ENCODE measurements at places on chromosomes 13 and 19. TPM values are rescaled to one million over a fixed set of nuclear protein-coding genes. Genes with fewer than 3 reads are reported as not detected.
A peak's percentile ranks its signal among the peaks of the same experiment; 100 is the strongest.

The ATF5 gene
- total RNA-seq: 13.8 TPM

The FUT1 gene
- total RNA-seq: 13.2 TPM

The NCR1 gene
- 2.4 TPM for total RNA-seq

The GPR12 gene
- not detected for total RNA-seq

The EDDM13 gene
- 1.3 TPM for total RNA-seq

DNA sequence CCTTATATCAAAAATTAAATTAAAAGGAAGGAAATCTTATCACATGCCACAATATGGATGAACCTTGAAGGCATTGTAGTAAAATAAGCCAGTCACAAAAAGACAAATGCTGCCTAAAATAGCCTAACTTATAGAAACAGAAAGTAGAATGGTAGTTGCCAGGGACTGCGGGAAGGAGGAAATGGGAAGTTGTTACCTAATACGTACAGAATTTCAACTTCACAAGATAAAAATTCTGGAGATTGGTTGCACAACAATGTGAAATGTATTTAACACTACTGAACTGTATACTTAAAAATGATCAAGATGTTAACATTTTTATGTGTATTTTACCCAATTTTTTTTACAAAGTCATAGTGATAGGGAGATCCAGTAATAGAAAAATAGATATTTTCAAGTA lies 10.2 kb upstream of the N4BP2L2 start:
- DNase-seq: no peak
- no peak overlapping the region for H3K27ac ChIP-seq
- H3K36me3 ChIP-seq: no peaks in the 10 kb centered on the region
- H3K27me3 ChIP-seq: no peaks in the 10 kb centered on the region
- H3K4me1 ChIP-seq: no peaks in the 10 kb centered on the region

- peaks cover 4% of the 10 kb centered on the region for H3K27me3 ChIP-seq
- peaks cover 5% of the 10 kb centered on the region for H3K4me1 ChIP-seq
- DNase-seq: no peak
- no peak overlapping the region for H3K4me3 ChIP-seq
Measured at GRCh38 chr19:29248332-29248844, 35.4 kb upstream of the UQCRFS1 start.

GRCh38 chr13:46463719-46464118 lies 76.7 kb upstream of the RUBCNL start:
- DNase-seq: no peak
- H3K4me3 ChIP-seq: no peak overlapping the region
- H3K36me3 ChIP-seq: no peaks in the 10 kb centered on the region
- no peaks in the 10 kb centered on the region for H3K4me1 ChIP-seq
- no peak overlapping the region for H3K27ac ChIP-seq

DNA sequence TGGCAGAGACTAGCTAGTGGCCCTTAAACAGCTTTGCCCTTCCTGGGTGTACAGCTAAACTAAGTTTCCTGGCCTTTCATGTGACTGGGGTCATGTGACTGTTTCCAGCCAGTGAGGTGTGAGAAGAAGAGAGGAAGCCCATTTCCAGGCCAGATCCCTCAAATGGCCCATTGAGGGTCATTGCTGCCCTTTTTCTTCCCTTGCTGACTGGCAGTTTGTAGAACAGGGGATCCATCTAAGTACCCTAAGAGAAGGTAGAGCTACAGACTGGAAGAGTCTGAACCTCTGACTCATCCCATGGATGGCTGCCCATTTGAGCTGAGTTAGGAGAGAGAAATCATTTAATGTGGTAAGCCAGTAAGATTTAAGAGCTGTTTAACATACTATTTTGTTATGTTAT lies 2.8 kb downstream of the SWSAP1 start:
- H3K27me3 ChIP-seq: no peaks in the 10 kb centered on the region
- peaks cover 61% of the 10 kb centered on the region for H3K4me1 ChIP-seq
- no peak overlapping the region for H3K27ac ChIP-seq

DNA sequence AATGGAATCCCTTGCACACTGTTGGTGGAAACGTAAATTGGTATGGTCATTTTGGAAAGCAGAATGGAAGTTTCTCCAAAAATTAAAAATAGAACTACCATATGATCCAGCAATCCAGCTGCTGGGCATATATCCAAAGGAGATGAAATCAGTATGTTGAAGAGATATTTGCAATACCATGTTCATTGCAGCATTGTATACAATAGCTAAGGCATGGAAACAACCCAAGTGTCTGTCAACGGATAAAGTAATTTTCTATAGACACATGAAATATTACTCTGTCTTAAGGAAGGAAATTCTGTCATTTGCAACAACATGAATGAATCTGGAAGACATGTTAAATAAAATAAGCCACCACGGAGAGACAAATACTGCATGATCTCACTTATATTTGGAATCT lies 124.7 kb downstream of the GPC5 start:
- no peak overlapping the region for H3K27ac ChIP-seq
- H3K4me3 ChIP-seq: no peak overlapping the region
- no peak for DNase-seq
- no peaks in the 10 kb centered on the region for H3K36me3 ChIP-seq
- no peaks in the 10 kb centered on the region for H3K4me1 ChIP-seq
- no peaks in the 10 kb centered on the region for H3K27me3 ChIP-seq

GRCh38 chr19:36423925-36424324 lies 5.5 kb upstream of the ZFP82 start:
- H3K27me3 ChIP-seq: peaks cover 17% of the 10 kb centered on the region
- DNase-seq: no peak
- H3K4me3 ChIP-seq: no peak overlapping the region

DNA sequence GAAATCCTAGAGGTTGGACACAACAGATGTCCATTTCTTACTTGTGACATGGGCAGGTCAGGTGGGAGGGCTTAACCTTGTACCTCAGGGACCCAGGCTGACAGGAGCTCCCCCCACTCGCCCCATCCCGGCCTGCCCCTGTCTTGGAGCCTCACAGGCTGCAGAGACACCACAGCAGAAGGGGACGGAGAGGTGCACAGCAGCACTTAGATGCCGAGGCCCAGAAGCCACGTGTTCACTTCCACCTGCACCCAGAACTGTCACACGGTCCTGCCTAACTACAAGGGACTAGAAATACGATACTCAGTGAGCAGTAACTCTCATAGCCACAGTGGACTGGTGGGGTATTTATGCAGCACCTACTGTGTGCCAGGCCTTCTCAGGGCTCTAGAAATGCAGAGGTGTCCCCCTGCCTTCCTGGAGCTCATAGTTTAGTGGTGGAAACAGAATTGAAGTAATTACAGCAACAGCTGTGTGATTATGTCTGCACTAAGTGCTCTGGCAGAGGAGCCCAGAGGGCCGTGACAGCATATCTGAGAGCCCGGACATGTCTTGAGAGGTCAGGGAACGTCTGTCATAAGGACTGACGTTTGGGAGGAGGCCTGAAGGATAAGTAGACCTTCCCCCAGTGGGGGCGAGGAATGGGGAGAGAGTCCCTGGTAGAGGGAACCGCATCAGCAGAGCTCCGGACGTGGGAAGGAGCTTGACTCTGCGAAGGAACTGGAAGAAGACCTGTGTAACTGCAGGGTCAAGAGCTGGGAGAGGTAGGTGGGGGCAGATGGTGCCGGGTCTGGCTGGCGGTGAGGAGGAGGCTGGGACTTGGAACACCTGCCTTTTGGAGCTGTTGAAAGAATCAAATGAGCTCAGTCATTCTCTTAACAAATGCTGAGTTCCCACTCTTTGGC lies 130.0 kb downstream of the SIPA1L3 start:
- no peak overlapping the region for H3K4me3 ChIP-seq
- H3K27me3 ChIP-seq: no peaks in the 10 kb centered on the region
- H3K4me1 ChIP-seq: peaks cover 44% of the 10 kb centered on the region
- no peak for DNase-seq

GRCh38 chr13:22960827-22961226 lies 220.0 kb upstream of the SGCG start:
- H3K27ac ChIP-seq: no peak overlapping the region
- DNase-seq: no peak
- no peaks in the 10 kb centered on the region for H3K27me3 ChIP-seq
- no peaks in the 10 kb centered on the region for H3K4me1 ChIP-seq
- H3K36me3 ChIP-seq: no peaks in the 10 kb centered on the region

GRCh38 chr19:55546822-55547614 lies 1.7 kb upstream of the SBK3 start:
- H3K27ac ChIP-seq: peak overlapping the region; percentile 53
- H3K4me3 ChIP-seq: no peak overlapping the region
- H3K36me3 ChIP-seq: no peaks in the 10 kb centered on the region
- peaks cover 17% of the 10 kb centered on the region for H3K4me1 ChIP-seq
- H3K27me3 ChIP-seq: peaks cover 7% of the 10 kb centered on the region
- DNase-seq: peak; percentile 89

- no peaks in the 10 kb centered on the region for H3K27me3 ChIP-seq
- no peaks in the 10 kb centered on the region for H3K36me3 ChIP-seq
- DNase-seq: no peak
- H3K4me1 ChIP-seq: no peaks in the 10 kb centered on the region
- no peak overlapping the region for H3K27ac ChIP-seq
Measured at GRCh38 chr13:36552334-36552733, 120.0 kb downstream of the CCNA1 start.

GRCh38 chr13:27599845-27600553 lies 20.3 kb downstream of the LNX2 start:
- H3K27ac ChIP-seq: no peak overlapping the region
- H3K36me3 ChIP-seq: no peaks in the 10 kb centered on the region
- H3K4me3 ChIP-seq: no peak overlapping the region
- DNase-seq: no peak
- peaks cover 18% of the 10 kb centered on the region for H3K4me1 ChIP-seq
- no peaks in the 10 kb centered on the region for H3K27me3 ChIP-seq

DNA sequence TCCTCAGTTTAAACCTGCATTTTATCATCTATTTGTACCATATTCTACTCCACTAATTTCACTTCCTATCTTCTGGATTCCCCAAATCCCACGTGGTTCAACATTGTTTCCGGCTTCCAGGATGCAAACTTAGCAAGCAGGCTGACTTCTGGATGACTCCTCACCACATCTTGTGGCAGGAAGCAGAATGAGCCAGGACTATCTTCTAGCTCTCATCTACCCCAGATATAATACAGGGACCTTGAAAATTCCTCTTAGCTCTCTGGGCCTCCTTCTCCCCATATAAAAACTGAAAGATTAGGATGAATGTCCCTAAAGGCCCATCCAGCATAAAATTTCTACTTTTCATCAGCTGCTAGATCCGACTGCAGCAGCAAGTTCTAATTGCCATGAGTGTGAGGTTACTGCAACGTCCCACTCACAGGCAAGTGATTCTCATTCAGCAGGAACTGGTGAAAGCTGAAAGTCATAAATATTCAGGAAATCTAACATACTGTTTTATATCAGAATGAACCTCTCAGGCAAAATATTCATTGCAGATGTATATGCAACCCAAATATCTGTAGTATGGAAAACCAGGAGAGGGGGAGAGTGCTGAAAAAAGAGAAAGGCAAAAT lies 93.4 kb downstream of the KCTD12 start:
- no peaks in the 10 kb centered on the region for H3K27me3 ChIP-seq
- H3K4me3 ChIP-seq: no peak overlapping the region
- H3K4me1 ChIP-seq: peaks cover 24% of the 10 kb centered on the region
- DNase-seq: no peak
- H3K27ac ChIP-seq: no peak overlapping the region
- no peaks in the 10 kb centered on the region for H3K36me3 ChIP-seq

- H3K4me1 ChIP-seq: no peaks in the 10 kb centered on the region
- no peak overlapping the region for H3K4me3 ChIP-seq
- DNase-seq: no peak
- no peaks in the 10 kb centered on the region for H3K36me3 ChIP-seq
Measured at GRCh38 chr13:91891141-91891540, 492.7 kb downstream of the GPC5 start.

GRCh38 chr13:107531816-107532215 lies 683.5 kb downstream of the LIG4 start:
- H3K27ac ChIP-seq: no peak overlapping the region
- no peak overlapping the region for H3K4me3 ChIP-seq
- no peak for DNase-seq

DNA sequence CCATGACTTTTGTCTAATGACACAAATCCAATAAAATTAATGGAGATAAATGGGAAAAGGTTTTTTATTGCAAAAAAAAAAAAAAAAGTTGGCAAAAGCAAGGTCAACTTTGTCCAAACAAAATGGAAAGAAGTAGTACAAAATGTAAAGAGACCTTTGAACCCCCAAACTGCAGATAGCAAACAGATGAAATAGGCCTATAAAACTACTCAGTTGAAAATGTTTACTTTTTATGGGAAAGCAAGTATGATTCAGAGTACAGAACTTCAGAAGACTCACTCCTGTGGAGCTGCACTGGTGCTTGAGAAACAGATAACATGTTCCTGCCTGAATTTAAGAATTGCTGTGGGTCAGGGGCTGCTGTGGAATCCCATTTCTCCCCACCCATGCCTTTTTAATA lies 9.8 kb upstream of the ZNF177 start:
- H3K4me3 ChIP-seq: no peak overlapping the region
- H3K4me1 ChIP-seq: no peaks in the 10 kb centered on the region
- no peak for DNase-seq
- no peaks in the 10 kb centered on the region for H3K27me3 ChIP-seq

DNA sequence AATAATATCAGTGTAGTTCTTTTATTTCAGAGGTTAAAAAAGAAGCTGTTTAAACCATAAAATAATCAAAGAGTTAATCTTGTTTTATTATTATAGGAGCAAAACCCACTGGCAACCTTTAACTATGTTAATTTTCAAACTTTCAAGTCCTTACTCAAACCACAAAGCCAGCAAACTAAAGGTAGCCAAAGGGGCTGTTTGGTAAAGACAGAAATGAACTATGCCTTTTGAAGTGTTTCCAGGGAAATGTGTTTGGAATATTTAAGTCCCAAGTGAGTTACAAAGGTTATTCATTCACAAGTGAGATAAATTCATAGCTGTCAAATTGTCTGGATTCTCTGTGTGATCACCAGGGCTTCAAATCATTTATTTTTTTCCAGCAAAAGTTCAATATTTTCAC lies 264.7 kb downstream of the MZT1 start:
- H3K27ac ChIP-seq: no peak overlapping the region
- no peaks in the 10 kb centered on the region for H3K36me3 ChIP-seq
- H3K4me1 ChIP-seq: no peaks in the 10 kb centered on the region
- no peak for DNase-seq
- no peaks in the 10 kb centered on the region for H3K27me3 ChIP-seq

DNA sequence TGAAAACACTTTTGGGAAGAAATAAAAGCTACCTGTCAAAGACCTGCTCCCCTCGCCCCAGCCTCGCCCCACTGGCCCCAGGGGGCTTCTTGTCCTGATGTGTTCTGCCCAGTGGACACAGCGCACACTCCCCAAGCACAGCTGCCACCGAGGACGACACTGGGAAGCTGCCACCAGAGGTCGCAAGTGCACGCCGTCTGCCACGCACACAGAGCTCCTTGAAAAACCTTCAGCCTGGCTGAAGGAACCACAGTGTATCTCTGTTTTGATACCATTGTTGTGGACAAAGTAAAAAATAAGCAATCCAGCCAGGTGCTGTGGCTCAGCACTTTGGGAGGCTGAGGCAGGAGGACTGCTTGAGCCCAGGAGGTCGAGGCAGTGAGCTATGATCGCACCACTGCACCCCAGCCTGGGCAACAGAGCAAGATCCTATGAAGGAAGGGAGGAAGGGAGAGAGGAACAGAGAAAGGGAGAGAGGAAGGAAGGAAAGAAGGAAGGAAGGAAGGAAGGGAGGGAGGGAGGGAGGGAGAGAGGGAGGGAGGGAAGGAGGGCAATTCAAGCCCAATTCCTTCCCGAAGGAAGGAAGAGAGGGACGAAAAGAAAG lies 57.3 kb downstream of the CEBPG start:
- H3K27ac ChIP-seq: no peak overlapping the region
- H3K36me3 ChIP-seq: no peaks in the 10 kb centered on the region
- DNase-seq: peak; percentile 68
- H3K4me1 ChIP-seq: no peaks in the 10 kb centered on the region
- no peaks in the 10 kb centered on the region for H3K27me3 ChIP-seq
